MV-4-11 (cell line): ENCODE measurements at places on chromosomes 1 and 21.

- DNase-seq: peak; percentile 45
These were observed 59.0 kb downstream of the MTR start for GRCh38 chr1:236853921-236854604.

GRCh38 chr1:116474921-116475849 lies 95.6 kb downstream of the CD58 start:
- no peak for DNase-seq

DNA sequence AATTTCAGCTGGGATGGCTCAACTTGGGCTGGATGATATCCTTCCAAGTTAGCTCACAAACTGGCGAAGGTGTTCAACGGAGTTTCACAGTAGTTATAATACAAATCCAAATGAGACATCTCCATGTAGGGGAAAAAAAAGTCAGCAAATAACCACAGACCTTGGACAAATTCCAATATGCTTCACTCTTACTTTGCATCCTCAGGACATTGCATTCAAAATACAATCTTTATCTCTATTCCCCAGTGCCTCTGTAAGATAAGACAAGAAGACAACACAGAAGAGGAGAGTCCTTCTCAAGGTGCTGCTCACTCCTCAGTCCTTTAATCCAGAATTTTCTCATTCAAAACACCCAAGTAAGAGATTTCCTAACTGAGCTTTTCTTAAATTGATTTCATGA lies 1797.7 kb downstream of the MRPL39 start:
- DNase-seq: no peak

- no peak for DNase-seq
These were observed 84.4 kb downstream of the CATSPERE start for GRCh38 chr1:244545511-244545910.

DNA sequence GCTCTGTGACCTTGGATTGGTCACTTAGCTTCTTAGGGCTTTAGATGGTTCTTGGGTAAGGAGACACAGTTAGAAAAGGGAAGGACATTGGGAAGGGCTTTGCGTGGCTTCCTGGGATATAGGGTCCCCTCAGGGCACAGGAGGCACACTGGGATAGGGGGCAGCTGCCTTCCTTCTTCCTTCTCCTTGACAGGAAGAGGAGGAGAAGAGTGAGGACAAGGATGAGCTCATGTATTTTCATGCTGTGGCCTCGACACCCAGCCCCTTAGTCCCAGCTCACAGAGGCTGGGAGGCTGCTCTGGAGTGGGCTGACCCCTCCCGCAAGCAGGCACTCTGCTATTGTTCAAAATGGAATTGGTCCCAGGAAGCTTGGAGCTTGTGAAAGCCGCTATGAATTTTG lies 45.7 kb upstream of the POU3F1 start:
- DNase-seq: no peak

DNA sequence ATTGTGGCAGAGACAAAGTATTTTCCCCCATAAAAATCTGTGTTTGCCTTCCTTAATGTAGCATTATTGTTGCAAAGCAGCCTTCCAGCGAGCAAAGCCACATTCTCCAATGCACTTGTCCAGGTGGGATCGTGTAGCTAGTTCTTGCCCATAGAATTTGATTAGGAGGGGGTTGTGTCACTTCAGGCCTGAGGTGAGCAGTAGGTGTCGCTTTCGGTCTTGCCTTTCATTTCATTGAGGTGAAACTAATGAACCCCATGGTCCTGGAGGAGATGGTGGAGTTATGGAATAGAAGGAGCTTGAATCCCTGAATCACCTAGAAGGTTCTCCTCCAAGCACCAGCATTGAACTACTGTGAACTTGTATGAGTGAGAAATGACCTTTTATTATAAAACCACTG lies 318.9 kb upstream of the PBX1 start:
- DNase-seq: no peak

- DNase-seq: no peak
These were observed 91.7 kb upstream of the GNG4 start for GRCh38 chr1:235741294-235741693.

DNA sequence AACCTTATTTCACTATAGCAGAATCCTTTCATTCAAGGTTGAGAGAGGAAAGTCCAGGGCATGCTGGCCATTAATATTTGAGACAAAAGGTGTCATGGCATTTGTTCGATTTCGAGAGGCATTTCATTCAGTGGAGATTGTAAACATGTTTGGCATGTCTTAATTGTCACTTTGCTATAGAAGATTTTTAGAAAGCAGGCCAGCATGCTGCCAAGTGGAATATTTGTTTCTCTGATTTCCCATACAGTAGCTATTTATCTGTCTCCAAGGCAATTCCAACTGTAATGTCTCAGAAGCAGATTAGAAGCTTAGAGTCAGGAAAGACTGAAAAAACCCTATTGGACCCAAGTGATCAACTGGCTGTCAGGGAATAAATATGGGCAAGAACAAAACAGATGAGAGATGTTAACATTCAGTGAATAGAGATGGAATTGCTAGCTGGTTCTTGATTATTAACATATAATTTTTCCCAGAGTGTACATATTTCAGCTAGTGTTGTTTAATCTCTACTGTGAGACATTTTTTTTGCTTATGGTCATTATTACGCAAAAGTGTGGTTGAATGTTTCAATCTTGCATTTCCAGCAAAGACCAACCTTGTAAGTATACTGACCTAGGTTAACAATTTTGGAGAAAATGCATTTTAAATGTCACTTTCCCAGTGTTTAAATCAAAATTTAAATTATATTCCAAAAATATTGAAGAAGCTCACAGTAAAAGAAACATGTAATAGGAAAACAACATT lies 174.6 kb downstream of the KCNK2 start:
- DNase-seq: peak; percentile 28

- DNase-seq: no peak
These were observed 156.2 kb downstream of the TGFBR3 start for GRCh38 chr1:91729621-91730358.

DNA sequence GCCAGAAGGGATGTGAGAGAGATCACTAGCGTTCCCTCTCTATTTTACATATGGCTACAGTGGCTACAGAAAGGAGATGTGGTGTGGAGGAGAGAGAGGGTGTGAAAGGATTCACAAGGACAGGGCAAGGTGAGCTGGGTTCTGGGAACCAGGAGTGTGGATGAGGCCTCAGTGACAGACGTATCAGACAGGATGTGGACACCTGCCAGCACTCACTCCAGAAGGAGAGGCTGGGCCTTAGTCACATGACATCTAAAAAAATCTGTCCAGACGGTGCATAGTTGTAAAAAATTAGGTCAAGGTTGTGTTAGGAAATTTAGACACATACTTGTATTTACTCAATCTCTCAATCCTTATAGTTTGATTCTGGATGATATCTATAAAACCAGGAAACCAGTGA lies 10.6 kb downstream of the TRIM67 start:
- no peak for DNase-seq

DNA sequence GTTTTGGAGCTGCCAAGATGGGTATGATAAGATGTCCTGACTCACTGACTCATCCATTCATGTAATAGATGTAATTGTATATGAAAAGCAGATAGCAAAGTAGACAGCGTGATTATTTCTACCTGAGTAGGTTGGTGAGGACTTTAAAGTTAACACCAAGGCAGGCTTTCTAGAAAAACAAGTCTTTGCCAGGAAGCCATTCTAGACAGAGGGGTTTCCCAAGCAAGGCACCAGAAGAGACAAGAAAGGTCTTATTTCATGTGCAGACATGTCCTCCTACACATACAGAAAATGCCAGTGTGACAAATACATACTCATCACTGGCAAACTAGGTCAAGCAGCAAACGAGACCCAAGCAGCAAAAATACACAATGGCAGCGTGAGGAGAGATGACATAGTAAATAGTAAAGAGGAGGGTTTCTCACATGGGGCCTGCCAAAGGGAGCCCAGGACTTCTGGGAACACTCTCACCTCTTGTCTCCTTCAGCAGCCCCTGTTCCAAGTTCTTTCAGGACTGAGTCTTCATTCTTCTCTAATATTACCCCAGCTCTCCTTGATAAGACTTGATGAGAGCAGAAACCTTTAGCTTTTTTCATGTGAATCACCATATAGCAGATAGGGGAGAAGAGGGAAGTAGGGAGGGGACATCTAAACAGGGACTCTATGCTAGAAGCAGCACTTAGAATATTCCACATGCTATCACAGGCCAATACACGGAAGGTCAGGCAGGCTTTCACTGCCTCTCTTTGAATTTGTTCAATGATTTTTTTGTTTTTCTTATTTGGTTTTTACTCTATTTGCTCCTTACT lies 114.6 kb upstream of the ATP1B1 start:
- DNase-seq: no peak

DNA sequence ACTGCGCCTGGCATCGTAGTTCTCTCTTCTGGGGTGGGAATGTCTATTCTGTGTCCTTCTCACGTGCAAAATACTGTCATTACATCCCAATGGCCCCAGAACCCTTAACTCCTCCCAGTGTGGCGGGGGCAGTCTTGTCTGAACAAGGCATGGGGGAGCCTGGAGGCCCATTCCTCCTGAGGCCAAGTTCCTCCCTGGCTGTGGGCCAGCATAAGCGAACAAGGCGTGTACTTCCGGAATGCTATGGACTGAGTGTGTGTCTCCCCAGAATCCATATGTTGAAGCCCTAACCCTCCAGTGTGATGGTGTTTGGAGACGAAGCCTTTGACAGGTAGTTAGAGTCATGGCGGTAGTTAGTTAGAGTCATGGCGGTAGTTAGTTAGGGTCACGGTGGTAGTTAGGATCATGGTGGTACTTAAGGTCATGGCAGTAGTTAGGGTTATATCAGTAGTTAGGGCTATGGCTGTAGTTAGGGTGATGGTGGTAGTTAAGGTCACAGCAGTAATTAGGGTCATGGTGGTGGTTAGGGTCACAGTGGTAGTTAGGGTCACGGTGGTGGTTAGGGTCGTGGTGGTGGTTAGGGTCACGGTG lies 71.0 kb downstream of the PRKCZ start:
- no peak for DNase-seq

GRCh38 chr1:193009501-193009900 lies 49.7 kb downstream of the UCHL5 start:
- DNase-seq: no peak

- no peak for DNase-seq
These were observed 35.6 kb upstream of the PCBP3 start for GRCh38 chr21:45607909-45608295.
